Right atrium auricular region (tissue), 2 donors: ENCODE measurements at places on chromosomes 13 and 19. TPM values are rescaled to one million over a fixed set of nuclear protein-coding genes. Genes with fewer than 3 reads are reported as not detected.

GRCh38 chr19:15154002-15154612 is 46.7 kb downstream of the NOTCH3 start:
- no peak for DNase-seq

GRCh38 chr19:18397242-18398202 is at the start of gene LRRC25:
Gene LRRC25, minus strand, starts transcription at chr19:18397622. Its CDS starts 659 bp downstream, at chr19:18396963.
- DNase-seq: no peak

DNA sequence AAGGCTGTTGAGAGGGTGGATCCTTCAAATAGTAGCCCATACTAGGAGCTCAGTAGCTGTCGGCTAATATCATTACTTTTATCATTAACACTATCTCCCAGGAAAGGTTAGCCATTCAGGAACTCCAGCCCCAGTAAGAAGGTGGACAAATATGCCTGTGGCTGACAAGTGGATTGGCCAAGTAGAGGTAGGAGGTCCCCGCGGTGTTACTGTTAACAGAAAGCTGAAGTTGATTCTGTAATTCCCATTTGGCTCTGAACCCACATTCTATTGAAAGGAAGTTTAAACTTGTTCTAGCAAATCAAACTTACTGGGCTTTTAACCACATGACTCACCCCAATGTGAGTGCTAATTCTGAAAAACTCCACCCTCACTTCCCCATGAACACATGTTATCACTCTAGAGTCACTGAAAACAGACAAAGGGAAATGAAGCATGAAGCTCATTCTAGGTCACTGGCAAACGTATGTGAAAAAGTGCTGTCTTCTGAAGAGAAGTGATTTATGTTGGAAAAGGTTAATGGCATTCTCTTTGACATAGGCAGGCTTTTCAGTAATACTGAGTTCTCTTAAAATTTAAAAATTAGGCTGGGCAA is 273.5 kb downstream of the FGF14 start:
- DNase-seq: no peak

DNA sequence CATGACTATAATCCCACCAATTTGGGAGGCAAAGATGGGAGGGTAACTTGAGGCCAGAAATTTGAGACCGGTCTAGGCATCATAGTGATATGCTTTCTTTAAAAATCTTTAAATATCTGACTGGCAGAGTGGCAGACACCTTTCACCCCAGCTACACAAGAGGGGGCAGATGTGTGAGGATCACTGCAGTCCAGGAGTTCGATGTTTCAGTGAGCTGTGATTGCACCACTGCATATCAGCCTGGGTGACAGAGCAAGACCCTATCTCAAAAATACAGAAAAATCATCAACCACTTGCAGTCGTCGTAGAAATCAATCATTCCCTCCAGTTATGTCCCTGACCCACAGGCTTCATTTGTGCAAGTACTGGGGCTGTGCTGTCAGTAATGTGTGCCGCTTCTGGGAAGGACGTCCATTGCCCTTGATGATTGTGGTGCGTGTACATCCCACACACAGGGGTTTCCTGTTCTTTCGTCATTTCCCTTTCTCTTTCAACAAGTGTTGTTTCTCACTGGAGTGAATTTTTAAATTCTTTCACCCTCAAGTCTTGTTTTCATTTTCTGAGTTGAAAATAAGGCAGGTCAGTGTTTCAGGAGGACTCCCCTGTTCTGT is 1.4 kb downstream of the LGALS14 start:
- DNase-seq: no peak

- DNase-seq: no peak
Observed at GRCh38 chr13:30453727-30454126, 12.0 kb downstream of the HMGB1 start.

DNA sequence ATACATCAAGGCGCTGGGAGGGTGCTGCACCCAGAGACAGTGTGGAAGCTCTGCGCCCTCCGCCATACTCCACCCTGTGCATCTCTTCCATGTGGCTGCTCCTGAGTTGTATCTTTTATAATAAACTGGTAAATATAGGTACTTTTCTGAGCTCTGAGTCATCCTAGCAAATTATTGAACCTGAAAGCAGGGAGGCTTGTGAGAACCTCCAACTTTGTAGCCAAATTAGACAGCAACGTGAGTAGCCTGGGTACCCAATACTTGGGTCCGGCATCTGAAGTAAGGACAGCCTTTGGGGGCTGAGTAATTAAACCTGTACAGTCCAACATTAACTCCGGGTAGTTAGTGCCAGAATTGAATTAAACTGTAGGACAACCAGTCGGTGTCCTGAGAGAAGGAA is 57.4 kb downstream of the RUBCNL start:
- no peak for DNase-seq

DNA sequence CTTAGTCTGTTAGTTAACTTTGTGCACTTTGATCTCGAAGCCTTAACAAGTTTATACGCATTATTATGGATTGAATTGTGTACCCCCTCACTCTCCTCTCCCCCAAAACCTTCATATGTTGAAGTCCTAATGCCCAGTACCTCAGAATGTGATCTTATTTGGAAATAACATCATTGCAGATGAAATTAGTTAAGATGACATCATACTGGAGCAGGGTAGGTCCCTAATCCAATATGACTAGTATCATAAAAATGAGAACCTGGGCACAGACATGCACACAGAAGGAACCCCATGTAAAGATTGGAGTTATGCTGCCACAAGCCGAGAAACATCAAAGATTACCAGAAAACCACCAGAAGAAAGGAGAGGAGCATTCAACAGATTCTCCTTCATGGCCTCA is 85.8 kb upstream of the TSC22D1 start:
- no peak for DNase-seq

GRCh38 chr19:13665125-13665905 is 99.0 kb upstream of the MRI1 start:
- no peak for DNase-seq

DNA sequence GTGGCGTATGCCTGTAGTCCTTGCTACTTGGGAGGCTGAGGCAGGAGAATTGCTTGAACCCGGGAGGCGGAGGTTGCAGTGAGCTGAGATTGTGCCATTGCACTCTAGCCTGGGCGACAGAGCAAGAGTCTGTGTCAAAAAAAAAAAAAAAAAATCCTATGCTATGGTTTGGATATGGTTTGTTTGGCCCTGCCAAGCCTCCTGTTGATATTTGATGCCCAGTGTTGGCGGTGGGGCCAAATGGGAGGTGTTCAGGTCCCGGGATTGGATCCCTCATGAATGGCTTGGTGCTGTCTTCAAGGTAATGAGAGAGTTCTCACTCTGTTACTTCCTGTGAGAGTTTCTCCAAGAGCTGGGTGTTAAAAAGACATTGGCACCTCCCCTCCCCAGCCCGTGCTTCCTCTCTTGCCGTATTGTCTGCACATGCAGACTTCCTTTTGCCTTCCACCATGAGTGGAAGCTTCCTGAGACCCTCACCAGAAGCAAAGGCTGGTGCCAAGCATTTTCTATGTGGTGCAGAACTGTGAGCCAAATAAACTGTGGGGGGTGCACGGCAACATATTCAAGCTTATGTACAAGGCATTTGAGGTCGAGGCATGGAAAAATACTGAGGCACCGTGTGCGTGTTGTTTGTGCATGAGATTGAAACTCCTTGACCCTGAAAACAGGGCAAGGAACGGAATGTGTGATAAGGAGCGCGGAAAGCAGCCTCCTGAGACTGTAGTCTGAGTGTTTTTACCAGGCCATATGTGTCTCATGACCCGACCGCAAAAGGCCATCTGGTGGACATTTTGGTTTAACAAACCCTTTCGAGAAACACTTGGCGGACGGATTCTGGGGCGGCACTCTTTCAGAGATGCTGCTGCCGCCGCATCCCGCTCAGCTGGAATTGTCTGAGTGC is 7.3 kb downstream of the SIGLEC9 start:
- peak; percentile 83 for DNase-seq

DNA sequence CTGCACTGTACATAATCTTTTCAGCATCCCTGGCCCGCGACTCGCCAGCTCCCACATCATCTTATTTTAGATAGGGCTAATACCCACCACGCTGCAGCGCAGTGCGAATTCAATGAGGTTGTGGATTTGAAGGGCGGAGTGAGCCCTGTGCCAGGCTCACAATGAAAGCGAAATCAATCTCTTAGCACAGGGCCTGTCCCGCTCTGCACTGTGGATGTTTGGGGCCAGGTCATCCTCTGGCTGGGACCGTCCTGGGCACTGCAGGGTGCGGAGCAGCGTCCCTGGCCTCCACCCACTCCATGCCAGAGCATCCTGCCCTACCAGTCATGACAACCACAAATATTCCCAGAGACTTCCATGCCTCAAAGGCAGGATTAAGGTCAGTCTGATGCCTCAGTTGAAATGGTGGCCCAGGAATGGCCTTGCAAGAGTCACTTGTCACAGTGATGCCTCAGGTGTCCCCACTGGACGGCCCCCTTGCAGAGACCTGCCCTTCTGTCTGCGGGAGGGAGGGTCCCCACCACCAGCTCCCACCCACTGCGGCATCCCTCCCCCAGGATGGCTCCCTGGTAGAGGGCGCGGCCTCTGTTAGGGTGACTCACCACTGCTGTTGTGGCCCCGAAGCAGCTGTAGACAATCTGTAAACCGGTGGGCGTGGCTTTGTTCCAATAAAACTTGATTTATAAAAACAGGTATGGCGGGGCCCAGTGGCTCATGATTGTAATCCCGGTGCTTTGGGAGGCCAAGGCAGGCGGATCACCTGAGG is 5.6 kb downstream of the UHRF1 start:
- no peak for DNase-seq

DNA sequence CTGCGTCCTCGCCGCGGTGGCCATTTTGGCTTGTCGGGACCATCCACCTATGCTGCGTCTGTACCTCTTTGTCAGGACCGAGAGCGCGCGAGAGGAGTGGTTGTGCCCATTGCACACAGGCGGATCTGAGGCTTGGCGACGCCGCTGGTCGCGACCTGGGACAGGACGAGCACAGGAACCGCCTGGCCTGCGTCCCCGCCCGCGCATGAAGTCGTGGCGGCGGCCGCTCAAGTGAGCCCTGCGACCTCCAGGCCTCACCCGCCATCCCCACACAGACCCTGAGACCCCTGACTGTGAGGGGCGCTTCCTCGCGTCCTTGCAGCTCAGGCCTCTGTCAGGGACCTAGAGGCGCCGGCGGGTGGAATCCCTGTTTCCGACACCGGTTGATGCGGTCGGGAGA is 16.8 kb downstream of the ZNF586 start:
- DNase-seq: no peak

The MEDAG gene
- 42.4 TPM for total RNA-seq

The CERS1 gene
- total RNA-seq: 0.79 TPM
